ENCODE measurements at places on chromosomes 6 and 20. TPM values are rescaled to one million over a fixed set of nuclear protein-coding genes. Genes with fewer than 3 reads are reported as not detected.

NTSR1 gene
- 1.5 TPM for total RNA-seq

MATN4 gene
- not detected for total RNA-seq

ZNF451 gene
- 67.5 TPM for total RNA-seq

WFDC2 gene
- total RNA-seq, result 40.8 TPM

SPATS1 gene
- total RNA-seq, result not detected

KCNQ5 gene
- 0.48 TPM for total RNA-seq

DNA sequence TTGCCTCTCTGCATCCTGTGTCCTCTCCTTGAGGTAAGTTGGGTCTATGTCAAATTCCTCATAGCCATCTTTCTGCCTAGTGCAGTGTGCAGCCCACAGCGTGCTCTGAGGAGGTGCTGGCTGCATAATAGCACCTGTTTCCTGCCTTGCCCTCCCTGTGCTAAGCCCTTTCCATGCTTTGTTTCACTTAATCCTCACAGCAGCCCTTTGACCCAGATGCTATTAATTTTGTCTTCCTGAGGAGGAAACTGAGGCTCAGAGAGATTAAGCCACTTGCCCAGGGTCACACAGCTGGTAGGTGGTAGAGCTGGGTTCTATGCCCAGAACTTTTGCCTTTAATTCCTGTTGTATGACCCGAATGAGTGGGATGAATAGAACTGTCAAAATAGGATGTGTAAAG is 13.5 kb downstream of the FAM83D start:
- peak overlapping the region; percentile 31 for H3K27ac ChIP-seq
- no peaks in the 10 kb centered on the region for H3K4me1 ChIP-seq
- DNase-seq, result no peak
- H3K36me3 ChIP-seq, result no peaks in the 10 kb centered on the region
- no peak overlapping the region for H3K4me3 ChIP-seq
- no peaks in the 10 kb centered on the region for H3K27me3 ChIP-seq

DNA sequence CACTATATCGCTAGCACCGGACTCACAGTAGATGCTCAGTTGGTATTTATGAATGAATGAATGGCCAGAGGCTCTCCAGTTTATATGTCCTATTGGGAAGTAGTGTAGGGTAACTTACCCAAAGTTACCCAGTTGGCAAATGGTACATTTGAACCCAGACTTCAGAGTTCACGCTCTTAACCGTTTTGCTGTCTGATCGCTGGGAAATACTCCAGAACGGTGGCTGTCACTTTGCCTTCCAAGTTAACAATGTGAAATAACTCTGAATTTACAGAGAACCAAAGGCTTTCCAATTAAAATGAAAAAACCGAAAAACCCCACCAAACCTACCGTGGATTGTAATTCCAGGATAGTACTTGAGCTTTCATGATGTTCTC is 1.6 kb downstream of the VAPB start:
- no peak overlapping the region for H3K27ac ChIP-seq
- H3K27me3 ChIP-seq, result no peaks in the 10 kb centered on the region
- DNase-seq, result no peak
- no peak overlapping the region for H3K4me3 ChIP-seq
- H3K4me1 ChIP-seq, result peaks cover 49% of the 10 kb centered on the region

DNA sequence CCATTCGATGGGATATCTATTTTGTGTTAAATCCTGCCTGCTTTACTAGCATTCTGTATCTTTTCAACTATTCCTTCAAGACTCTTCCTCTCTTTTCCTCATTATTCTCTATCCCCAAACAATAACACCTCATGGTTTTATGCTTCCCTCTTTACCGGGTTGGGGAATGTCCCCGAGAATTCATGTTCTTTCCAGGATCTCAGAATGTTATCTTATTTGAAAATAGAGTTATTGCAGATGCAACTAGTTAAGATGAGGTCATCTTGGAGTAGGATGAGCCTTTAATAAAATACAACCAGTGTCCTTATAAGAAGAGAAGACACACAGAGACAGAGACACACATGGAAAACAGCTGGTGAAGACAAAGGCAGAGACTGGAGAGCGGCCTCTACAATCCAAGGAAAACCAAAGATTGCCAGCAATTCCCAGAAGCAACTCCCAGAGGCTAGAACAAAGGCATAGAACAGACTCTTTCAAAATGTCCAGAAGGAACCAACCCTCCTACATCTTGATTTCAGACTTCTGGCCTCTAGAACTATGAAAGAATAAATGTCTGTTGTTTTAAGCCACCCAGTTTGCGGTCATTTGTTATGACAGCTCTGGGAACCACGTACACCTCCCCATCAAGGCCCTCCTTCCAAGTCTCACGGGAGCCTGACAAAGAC is 126.8 kb upstream of the TNFAIP3 start:
- no peaks in the 10 kb centered on the region for H3K4me1 ChIP-seq
- H3K27ac ChIP-seq, result no peak overlapping the region
- H3K36me3 ChIP-seq, result no peaks in the 10 kb centered on the region

DNA sequence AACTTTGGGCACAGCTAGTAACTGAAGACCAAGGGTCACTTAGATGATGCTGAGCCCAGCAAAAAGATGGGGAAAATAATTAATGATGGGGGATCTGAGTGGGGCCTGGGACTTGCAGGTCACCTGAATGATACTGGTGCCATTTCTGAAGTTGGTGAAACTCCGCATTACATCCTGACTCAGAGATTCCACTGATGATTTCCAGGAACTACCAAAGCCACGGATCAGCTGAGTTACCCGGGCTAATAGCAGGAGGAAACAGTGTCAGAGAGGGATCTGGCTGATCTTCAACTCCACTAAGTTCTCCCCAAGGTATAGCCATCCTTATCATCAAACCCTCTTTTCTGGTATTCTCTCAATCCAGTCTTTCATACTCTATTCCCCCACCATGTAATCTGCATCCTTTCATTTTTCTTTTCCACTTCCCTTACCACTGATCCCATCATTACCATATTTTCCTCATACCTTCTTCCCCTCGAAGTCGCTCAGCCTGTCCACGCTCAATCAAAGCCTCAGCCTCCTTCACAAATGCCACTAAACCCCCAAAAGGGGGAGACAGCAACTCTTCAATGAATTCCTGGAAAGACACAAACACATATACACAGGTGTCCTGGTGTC is 20.2 kb downstream of the VPS52 start:
- no peaks in the 10 kb centered on the region for H3K36me3 ChIP-seq
- H3K27ac ChIP-seq, result no peak overlapping the region
- no peak for DNase-seq
- no peaks in the 10 kb centered on the region for H3K27me3 ChIP-seq
- no peak overlapping the region for H3K4me3 ChIP-seq
- peaks cover 27% of the 10 kb centered on the region for H3K4me1 ChIP-seq

DNA sequence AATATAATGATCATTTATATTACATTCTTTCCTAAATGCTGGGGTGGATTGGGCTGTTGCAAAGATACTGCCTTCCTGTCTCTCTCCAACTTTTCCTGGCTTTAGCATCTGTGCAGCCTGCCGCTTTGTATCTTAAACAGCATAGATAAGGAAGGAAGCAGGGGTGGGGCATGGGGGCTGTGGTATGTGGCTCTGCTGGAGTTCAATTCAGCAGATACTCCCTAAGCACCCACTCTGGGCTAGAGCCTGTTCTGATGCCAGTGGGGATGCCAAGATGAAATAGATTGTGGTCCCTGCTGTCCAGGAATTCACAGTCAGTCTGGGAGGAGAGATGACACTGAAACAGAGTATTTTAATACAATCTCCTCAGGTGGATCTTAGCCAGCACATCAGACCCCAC is 56.8 kb downstream of the EIF2S2 start:
- H3K27me3 ChIP-seq, result no peaks in the 10 kb centered on the region
- no peak for DNase-seq
- H3K4me3 ChIP-seq, result no peak overlapping the region
- H3K27ac ChIP-seq, result no peak overlapping the region
- H3K36me3 ChIP-seq, result no peaks in the 10 kb centered on the region

- H3K27ac ChIP-seq, result no peak overlapping the region
- DNase-seq, result no peak
- no peaks in the 10 kb centered on the region for H3K27me3 ChIP-seq
- no peak overlapping the region for H3K4me3 ChIP-seq
- H3K4me1 ChIP-seq, result no peaks in the 10 kb centered on the region
Measured at GRCh38 chr6:50663806-50664205, 49.5 kb upstream of the TFAP2D start.

- DNase-seq, result peak; percentile 83
- peaks cover 29% of the 10 kb centered on the region for H3K4me1 ChIP-seq
- H3K27me3 ChIP-seq, result no peaks in the 10 kb centered on the region
- H3K4me3 ChIP-seq, result no peak overlapping the region
- H3K27ac ChIP-seq, result peak overlapping the region; percentile 52
Measured at GRCh38 chr20:34579191-34579978, 20.9 kb downstream of the MAP1LC3A start.

DNA sequence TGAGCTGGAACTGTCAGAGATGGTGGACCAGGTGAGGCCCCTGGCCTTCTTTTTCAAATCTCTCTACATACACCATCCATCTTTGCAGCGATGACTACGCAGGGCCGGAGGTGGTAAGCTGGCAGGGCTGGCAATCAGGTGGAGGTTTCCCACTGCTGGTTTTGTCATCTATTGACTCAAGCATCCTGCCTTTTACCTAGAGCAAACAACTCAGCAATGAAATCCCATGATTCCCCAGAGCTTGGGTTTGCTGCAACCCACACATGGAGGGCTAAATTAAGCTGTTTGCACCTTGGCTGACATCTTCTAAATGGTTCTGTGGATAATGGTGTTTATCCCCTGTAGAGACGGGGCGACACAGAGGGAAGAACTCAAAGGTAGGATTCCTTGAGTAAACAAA is 170.2 kb downstream of the SCP2D1 start:
- no peak for DNase-seq
- no peak overlapping the region for H3K27ac ChIP-seq
- no peaks in the 10 kb centered on the region for H3K36me3 ChIP-seq
- no peaks in the 10 kb centered on the region for H3K27me3 ChIP-seq

DNA sequence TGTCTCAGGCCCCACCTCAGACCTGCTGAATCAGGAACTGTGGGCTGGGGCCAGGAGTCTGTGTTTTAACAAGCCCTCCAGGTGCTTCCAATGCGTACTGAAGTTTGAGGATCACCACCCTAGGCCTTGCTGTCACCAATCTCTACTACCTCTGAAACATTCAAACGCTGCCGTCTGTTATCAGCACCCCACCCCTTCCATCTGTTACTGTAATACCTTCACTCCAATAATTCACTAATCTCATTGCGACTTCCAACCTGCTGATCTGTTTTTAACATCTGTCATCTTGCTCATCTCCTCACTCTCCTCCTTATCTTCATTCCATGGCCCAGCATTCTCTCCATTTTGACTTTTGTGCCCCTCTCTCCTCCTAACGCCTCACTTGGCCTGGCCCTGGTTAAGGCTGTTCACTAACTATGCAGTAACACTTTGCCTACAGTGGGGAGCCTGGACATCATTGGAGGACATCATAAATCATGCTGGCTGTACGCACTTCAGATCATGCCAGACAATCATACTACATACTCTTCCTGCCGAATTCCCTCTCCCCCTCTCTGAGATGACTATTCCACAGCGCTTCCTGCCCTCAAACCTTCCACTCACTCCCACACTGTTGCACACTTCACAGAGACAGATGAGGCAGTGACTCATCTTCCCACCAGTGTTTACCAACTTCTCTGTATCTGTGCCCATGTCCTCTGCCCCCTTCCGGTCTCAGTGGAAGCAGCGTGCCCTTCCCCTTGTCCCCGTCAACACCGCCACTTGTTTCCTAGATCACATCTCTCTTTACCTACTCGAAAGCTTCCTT is 3.0 kb upstream of the GUCA1B start:
- H3K27ac ChIP-seq, result no peak overlapping the region
- H3K36me3 ChIP-seq, result no peaks in the 10 kb centered on the region
- DNase-seq, result no peak

DNA sequence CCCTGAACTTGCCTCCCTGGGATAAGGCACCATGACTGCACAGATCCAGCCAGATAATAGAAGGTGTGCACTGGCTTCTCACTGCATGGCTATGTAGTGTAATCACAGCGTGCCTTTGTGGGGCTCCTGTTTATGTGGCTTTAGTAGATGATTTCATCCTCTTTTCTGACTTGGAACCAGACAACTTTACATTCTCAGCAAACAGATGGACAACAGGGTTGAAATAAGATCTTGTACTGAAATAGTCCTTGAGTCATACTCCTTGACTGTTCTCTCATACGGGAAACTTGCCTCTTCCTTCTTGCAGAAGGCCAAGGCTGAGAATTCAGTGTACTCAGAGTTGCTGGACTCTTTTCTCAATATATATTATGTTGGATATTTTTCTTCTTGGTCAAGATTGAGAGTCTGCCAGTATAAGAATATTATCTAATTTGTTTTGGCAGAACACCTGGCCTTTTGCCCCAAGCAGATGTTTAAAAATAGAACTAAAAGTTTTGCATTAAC is 25.0 kb upstream of the RNF144B start:
- DNase-seq, result no peak
- H3K27ac ChIP-seq, result no peak overlapping the region
- no peaks in the 10 kb centered on the region for H3K27me3 ChIP-seq
- no peaks in the 10 kb centered on the region for H3K36me3 ChIP-seq
- no peaks in the 10 kb centered on the region for H3K4me1 ChIP-seq

- no peaks in the 10 kb centered on the region for H3K4me1 ChIP-seq
- H3K36me3 ChIP-seq, result no peaks in the 10 kb centered on the region
- H3K27ac ChIP-seq, result no peak overlapping the region
- no peak overlapping the region for H3K4me3 ChIP-seq
- no peak for DNase-seq
Measured at GRCh38 chr6:73537677-73538076, 16.8 kb upstream of the EEF1A1 start.

DNA sequence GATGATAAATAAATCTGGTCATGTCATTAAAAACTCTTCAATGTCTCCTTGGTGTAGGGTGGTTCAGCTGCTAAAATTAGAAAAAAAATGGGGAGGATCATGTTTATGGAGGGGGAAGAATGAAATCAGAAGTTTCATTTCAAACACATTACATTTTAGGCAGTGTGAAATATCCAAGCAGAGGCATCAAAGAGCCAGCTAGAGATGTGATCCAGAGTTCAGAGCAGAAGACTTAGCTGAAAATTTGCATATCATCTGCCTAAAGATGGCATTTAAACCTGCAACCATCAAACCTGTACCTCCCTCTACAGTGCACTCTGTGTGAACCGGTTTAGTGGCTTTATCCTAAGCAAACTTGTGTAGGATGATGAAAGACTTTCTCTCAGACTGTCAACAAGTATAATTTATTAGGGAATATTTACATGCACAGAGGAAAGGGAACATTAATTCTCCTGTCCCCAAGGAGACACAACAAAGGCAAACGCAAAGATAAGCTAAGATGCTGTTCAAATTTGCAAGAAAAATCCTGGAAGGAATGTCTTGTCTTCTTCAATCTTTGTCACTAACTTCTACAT is 84.8 kb upstream of the PLEKHG1 start:
- no peaks in the 10 kb centered on the region for H3K36me3 ChIP-seq
- no peak overlapping the region for H3K27ac ChIP-seq
- no peak overlapping the region for H3K4me3 ChIP-seq
- no peaks in the 10 kb centered on the region for H3K27me3 ChIP-seq
- no peak for DNase-seq

All from transverse colon (tissue), 4 donors.